ENCODE measurements at places on chromosomes 11 and 22.
A peak's percentile ranks its signal among the peaks of the same experiment; 100 is the strongest.

GRCh38 chr22:40694411-40694810 is 15.1 kb downstream of the MCHR1 start:
- DNase-seq: no peak

- DNase-seq: no peak
Observed at GRCh38 chr11:20623252-20623651, 23.8 kb downstream of the SLC6A5 start.

DNA sequence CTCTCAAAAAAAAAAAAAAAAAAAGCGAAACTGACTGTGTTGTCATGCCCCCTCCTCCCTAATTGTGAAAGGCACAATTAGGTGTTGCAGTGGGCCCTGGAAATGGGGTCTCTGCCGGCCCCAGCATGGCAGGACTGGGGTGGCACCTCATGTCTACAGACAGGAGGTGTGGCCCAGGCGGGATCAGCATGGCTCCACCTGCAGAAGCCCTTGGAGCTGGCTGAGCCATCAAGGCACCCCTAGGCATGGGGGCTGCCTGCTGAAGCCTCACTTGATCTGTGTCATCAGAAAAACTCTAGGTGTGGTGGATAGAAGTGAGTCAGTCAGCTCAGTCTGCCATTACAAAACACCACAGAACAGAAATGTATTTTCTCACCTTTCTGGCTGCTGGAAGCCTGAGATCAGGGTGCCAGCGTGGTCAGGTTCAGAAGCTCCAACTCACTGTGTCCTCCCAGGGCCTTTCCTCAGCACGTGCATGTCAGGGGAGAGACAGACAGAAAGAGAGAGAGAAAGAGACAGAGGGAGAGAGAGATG is 10.1 kb upstream of the B4GALNT4 start:
- DNase-seq: peak; percentile 27

DNA sequence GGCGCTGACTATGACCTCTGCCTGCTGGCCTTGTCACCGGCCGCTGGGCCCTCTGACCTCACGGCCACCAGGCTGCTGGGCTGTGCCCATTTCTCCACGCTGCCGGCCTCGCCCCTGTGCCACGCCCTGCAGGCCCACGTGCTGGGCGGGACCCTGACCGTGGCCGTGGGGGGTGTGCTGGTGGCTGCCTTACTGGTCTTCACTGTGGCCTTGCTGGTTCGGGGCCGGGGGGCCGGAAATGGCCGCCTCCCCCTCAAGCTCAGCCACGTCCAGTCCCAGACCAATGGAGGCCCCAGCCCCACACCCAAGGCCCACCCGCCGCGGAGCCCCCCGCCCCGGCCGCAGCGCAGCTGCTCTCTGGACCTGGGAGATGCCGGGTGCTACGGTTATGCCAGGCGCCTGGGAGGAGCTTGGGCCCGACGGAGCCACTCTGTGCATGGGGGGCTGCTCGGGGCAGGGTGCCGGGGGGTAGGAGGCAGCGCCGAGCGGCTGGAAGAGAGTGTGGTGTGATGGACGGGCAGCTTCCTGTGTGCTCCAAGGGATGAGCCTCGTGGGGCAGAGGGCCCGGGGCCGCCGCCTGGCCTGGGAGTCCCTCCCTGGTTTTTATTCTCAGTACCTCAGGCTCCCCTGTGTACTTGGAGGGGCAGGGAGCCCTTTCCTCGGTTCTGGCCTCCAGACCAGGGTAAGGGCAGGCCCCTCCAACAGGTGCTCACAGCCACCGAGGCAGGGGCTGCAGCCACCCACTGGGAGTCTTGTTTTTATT is 3.0 kb downstream of the LRFN4 start:
- DNase-seq: no peak

DNA sequence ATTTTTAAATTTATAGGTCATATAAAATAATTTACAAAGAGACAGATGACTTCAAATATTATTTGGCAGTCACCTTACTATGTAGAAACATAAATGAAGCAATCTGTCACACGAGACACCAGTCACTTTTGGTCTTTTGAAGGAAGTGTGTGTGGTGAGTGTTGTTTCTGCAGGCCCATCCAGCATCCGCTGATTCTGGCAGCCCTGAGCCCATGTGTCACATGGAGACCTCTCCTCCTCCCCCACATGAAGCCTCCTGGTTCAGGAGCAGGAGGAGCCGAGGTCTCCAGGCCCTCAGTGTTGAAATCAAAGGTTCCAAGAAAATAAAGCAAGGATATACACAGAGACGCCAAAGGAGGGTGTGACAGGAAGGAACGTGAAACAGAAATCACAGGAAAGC is 60.1 kb downstream of the ARFGAP3 start:
- DNase-seq: no peak

DNA sequence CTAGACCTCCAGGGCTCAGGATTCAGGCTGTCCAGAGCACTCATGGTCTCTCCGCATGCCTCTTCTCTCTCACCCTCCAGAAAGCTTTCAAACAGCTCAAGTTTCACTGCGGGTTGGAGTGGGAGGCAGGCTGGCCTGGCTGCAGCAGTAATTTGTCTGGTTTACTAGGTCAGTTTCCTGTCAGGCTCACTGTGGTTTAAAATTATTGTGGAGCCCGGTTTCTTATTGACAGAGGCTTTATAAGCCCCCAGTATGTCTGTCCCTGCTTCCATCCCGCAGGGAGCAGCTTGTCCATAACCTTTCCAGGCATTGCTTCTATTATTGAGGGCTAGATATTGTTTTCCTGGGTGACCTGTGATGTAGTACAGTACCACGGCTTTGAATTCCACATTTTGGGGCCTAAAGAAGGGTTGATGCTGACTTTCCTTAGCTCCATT is 235.3 kb upstream of the SORL1-AS1 start:
- DNase-seq: no peak

GRCh38 chr22:38846412-38846811 is 2.6 kb upstream of the NPTXR start:
- no peak for DNase-seq

GRCh38 chr22:30214703-30215407 is 31.7 kb downstream of the LIF start:
- no peak for DNase-seq

GRCh38 chr11:67057205-67057672 is 592 bp downstream of the RHOD start:
- DNase-seq: no peak

Measured in CD4-positive, alpha-beta T cell treated with Interleukin-1 beta for 1 hour (primary cell).